ENCODE measurements at places on chromosomes 7 and 10. TPM values are rescaled to one million over a fixed set of nuclear protein-coding genes. Genes with fewer than 3 reads are reported as not detected.

- no peak for DNase-seq
Measured at GRCh38 chr7:50022991-50023390, 70.1 kb downstream of the ZPBP start.

- no peak for DNase-seq
Measured at GRCh38 chr7:94429153-94429552, 34.5 kb downstream of the COL1A2 start.

- DNase-seq, result no peak
Measured at GRCh38 chr7:130463553-130464434, 23.0 kb upstream of the CEP41 start.

The GIMAP8 gene
- not detected for total RNA-seq

The ATOH7 gene
- not detected for total RNA-seq
